ENCODE measurements at places on chromosomes 6 and 20.

- DNase-seq = no peak
Measured at GRCh38 chr20:22106308-22106938, 401.0 kb downstream of the PAX1 start.

GRCh38 chr6:134870677-134871498, 79.0 kb downstream of the ALDH8A1 start:
- DNase-seq = no peak

DNA sequence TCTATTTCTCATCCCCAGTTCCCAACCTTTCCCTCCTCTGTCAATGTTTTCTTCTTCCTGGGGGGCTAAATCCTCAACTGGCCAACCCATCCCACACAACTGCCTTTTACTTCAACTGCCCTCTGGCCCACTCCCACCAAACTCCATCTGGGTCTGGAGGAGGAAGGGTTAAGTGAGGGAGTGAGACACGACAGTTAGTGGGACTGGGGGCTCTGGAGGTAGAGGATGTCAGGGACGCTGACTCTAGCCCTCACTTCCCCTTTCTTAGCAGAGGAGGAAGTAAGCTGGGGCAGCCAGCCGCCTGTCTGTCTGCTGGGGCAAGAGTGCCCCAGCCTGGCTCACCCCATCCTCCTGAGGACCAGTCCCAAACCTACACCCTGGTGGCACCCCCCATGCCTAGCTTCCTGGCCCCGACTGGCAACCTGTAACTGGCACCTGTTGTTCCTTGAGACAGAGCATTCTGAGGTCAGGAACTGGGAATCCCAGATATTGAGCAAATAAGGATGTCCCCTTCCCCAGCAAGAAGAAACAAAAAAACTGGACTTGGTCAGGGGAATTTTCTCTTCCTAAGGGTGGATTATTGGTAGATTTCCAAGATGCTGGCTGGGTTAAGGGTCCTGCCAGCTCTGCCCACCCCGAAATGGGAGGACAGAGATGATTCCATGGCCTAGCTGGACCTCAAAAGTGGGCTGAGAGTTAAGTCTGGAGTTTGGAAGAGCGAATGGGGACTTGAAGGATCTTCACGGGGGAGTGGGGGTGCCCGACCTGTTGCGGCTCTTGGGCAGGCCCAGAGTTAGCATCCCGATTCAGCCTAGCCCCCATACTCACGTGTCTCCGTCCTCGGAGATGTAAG, 971 bp downstream of the NFKBIE start:
- DNase-seq = no peak

DNA sequence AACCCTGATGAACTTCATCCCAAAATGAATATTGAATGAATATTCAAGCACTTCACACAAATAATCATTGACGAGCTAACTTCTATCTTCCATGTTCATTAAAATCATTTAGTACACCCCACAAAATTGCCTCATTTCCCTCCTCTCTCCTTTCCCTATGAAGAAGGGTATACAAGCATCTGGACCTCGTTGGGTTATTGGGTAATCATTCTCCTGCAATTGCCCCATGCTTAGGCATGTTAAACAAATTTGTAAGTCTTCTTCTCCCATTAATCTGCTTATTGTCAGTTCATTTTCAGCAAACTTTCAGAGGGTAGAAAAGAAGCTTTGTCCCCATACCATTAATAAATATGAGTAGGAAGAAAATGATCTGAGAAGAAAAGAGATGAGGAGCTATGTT, 27.6 kb downstream of the PRKN start:
- DNase-seq = no peak

GRCh38 chr6:166582258-166582657, 4.2 kb downstream of the RAMACL start:
- DNase-seq = no peak

GRCh38 chr6:138647006-138647405, 126.6 kb upstream of the CCDC28A start:
- DNase-seq = no peak

GRCh38 chr6:125858427-125859320, 67.9 kb downstream of the NCOA7 start:
- no peak for DNase-seq

- no peak for DNase-seq
Measured at GRCh38 chr6:89542866-89543265, 95.7 kb downstream of the LYRM2 start.

- no peak for DNase-seq
Measured at GRCh38 chr20:52025938-52026337, 165.6 kb downstream of the ZFP64 start.

- no peak for DNase-seq
Measured at GRCh38 chr20:39397646-39398045, 435.5 kb downstream of the DHX35 start.
